ENCODE measurements at places on chromosomes 2 and 18. TPM values are rescaled to one million over a fixed set of nuclear protein-coding genes. Genes with fewer than 3 reads are reported as not detected.

- DNase-seq, result no peak
Measured at GRCh38 chr2:109066501-109066900, 62.5 kb upstream of the SH3RF3 start.

DNA sequence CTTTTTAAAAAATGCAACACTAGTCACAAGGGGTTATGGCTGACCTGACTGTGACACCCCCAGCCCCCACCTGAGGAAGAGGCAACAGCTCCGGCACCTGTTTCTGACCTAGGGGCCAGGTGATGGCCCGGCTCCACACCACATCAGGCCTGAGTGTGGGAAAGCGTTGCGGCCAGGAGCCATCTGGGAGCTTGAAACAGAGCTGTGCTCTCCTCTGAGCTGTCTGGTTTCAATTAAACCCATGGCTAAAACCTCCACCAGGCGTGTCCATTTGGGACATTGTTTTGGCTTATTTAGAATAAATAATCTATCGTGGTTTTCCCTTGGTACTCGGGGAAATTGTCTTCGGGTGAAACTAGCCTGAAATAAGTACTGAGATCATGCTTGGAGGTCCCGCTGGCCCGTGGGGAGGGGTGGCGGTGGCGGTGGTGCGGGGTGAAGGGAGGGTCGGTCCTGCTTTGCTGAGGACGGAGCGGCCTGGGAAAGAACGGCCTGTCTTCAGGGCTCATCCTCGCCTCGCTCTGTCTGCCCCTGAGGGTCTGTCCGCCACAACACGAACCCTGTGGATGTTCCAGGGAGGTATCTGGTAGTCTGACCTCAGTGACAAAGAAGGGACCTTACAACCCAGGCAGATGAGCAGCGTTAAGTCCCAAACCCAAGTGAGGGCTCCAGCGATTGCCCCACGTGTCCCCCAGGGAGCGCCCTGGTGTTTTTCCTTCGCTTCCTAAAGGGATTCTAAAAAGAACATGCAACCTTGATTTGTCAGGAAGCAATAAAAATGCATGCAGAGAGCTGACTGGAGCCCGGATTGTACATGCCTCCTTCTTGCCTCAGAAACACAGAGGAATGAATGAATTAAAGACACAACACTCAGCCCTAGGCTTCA lies 58.7 kb downstream of the IL1RL2 start:
- no peak for DNase-seq

GRCh38 chr2:47607005-47607679 lies 175.8 kb upstream of the MSH6 start:
- no peak for DNase-seq

DNA sequence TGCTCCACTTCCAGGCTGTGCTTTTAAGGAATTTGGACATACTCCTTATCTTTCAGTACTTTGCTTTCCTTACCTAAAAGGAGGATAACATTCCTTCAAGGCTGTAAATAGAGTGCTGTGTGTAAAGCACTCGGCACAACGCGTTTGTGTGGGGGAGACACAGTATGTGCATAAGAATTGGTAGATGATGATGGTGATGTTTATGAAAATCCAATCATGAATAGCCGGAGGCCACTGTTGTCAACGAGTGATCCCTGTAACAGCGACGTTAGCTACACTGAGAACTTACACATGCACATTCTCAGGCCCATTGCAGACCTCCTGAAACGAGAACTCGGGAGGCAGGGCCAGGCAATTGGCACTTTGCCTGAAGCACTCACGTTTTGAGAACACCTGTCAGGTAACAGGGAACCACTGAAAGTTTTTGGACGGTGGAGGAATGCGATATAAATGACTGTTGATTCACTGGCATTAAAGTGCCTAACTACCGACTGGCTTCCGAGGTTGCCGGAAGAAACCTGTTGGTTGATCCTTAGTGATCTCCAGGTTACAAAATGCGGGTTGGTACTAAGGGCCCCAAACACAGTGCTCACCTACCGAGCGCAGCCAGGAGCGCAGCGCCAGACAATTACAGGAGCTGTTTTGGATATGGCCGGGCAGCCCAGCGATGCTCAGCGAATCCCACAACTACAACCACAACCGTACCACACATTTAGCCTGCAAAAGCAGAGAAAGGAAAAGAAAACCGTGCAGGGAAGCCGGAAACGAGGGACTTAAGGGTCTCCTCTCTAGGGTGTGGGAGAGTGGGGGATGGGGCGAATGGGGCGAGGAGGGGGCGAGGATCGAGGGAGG lies 1.0 kb upstream of the MAP4K4 start:
- peak; percentile 71 for DNase-seq

- no peak for DNase-seq
Measured at GRCh38 chr2:120783371-120783791, 47.7 kb downstream of the GLI2 start.

GRCh38 chr2:27416151-27416550 lies 6.8 kb upstream of the PPM1G start:
- DNase-seq, result no peak

DNA sequence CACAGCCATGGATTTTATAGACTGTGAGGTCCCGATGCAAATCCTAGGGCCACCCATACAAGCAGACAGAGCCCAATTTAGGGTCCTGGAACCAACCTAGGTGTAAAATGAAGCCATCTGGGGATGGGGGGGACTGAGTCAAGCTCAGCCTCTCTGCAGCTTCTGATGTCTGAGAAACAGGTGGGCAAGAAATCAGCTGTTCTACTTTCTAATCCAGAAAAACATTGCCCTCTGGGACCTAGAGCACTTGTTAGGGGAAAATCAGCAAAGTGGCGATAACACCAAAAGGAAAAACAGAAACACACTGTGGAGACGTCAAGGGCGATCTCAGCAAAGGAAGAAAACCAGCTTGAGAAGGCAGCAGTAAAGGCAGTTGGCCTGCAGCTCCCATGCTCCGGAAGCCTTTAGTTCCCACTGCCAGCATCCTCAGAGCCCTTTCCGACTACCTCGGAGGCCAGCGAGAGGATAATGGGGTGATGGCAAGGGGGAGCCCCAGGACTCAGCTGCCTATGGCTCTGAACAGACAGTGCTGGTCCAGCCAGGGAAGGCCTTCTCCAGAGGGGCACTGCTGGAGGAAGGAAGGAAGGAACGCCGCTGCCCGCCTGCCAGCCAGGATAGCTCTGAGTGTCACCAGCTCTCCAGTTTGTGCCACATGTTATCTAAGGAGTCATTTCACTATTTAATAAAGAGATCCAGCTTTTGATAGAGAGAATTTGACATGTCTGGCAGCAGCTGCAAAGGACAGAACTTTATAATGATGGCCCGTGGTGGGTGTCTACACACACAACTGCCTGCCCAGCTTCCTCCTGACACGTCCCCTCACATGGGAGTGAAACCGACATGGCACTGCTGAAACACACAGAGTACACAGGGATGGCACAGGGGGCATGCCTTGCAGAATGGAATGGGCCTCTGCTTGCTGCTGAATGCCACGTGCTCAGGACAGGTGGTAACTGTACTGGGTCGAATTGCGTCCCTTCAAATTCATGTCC lies 37.7 kb downstream of the HS1BP3 start:
- peak; percentile 38 for DNase-seq

DNA sequence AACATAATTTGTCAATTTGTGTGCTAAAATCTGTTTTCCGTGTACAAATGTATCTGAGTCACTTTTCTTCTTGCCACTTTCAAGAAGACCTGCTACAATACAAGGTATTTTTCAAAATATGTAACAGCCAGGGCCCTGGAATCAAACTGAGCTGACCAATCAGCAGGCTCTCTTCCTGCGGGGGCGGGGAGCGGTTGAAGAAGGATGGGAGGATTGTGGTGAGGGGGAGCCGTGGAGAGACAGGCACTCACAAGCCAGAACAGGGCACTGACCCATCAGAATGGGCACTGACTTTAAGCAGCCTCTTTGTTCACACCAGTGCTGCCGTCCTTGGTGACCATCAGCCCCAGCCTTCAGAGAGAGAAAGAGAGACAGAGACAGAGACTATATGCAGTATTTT lies 40.6 kb upstream of the CCNYL1 start:
- no peak for DNase-seq

DNA sequence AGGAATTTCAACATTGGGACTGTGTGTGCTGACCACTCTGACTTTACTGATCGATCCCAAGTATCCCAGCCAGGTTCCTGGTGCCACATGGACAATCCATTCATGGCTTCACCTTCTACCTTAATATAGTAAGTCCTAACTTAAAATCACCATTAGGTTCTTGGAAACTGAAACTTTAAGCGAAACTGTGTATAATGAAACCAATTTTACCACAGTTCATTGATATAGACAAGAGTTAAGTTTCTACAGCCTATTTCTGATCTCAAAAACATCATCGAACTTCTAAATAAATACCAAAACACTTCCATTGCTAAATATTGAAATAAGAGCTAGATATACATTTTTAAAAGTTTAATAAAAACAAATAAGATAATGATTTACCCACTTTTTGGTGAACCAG lies 4.4 kb upstream of the EXOC6B start:
- no peak for DNase-seq

The NEUROD1 gene
- not detected for total RNA-seq

The CCDC102B gene
- 43.7 TPM for total RNA-seq

The TCF7L1 gene
- 21.1 TPM for total RNA-seq

The ANKRD30B gene
- total RNA-seq, result not detected

The VWC2L gene
- not detected for total RNA-seq

The ANKRD12 gene
- 74.2 TPM for total RNA-seq

The CCDC141 gene
- total RNA-seq, result 25.7 TPM

The RAB27B gene
- total RNA-seq, result 22.2 TPM
